ENCODE measurements at places on chromosomes 7 and 10.

GRCh38 chr7:142556740-142557139 lies 192.5 kb upstream of the PRSS1 start:
- DNase-seq: no peak

DNA sequence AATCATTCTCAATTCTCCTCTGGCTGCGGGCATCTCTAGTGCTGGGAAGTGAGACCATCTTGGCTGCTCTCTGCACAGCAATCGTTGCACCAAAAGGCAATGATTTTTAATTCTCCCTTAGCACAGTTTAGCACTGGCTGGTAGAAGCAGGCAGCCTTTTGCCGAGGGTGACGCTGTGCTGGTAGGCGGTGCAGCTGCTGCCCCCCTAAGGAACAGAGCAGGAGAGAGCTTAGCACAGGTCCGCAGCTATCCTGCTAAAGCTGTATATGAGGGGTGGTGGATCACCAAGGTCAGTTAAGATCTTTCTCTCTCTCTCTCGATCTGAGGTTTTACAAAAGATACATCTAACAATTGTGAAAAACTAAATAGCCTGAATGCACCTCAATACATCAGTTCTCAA lies 390.1 kb downstream of the GATA3 start:
- DNase-seq: no peak

GRCh38 chr10:14545827-14546226 lies 215.1 kb upstream of the FRMD4A start:
- no peak for DNase-seq

- DNase-seq: no peak
These were observed 40.5 kb upstream of the CDK6 start for GRCh38 chr7:92876836-92877235.

DNA sequence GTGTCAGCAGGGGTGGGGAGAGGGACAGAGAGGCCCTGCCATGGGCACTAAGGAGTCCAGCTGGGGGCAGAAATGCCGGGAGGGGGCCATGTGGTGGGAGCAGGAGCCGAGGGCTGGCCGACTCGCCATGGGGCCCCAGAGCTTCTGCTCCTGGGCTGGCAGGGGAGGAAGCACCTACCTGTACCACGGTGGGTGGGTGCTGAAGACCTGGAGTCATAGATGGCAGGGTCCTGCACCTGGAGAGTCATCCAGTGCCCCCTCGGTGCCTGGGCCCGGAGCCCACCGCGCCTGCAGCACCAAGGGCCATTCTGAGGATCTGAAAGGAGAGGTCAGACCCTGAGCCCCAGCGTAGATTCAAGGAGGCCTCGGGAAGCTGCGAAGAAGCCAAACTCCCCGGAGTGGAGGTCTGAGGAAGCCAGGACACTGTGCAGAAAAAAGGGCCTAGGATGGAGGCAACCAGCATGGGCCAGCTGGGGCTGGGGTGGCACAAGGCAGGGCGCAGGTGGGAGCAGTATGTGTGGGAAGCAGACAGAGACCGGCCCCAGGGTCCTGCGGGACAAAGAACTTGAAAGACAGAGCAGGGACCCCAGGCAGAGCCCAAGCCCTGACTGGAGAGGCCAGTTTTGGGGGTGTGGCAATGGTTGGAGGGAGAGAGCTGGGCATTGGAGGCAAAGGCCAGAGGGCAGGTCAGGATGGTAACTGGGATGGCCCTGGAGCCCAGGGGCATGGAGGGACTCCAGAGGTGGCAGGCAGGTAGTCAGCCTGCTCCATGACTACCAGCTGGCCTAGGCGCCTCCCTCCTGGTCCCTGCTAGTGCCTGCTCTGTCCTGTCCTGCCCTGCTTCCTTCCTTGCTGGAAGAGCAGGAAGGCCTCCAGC lies 26.7 kb upstream of the SMARCD3 start:
- no peak for DNase-seq
